Cortex of kidney (tissue), 1 donor: ENCODE measurements at places on chromosomes 12 and 14.

- DNase-seq = no peak
Measured at GRCh38 chr14:54695196-54695595, 128.3 kb downstream of the SAMD4A start.

DNA sequence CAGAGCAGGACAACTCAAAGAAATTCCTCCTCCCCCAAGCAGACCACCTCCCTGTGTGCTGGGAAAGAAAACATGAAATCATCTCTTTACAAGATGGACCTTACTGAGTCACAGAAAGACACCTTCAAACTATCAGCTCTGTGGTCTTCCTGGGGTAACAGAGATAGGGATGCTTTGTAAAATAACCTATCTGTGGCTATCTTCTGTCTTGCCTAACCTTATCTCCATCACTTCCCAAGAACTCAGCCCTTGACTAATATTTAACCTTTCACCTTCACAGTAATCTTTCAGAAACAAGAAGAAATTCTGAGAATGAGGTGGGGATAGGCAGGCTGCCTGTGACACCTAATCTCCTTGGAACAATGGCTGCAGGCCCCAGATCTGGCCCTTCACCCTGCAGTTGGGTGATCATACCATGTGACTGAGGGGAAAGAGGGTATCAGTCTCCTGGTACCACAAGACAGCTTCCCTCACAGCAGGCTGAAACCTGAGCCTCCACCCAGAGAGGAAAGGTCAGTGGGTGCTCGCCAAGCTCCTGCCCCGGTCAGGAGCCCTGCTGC, 27.4 kb upstream of the CEBPE start:
- no peak for DNase-seq

DNA sequence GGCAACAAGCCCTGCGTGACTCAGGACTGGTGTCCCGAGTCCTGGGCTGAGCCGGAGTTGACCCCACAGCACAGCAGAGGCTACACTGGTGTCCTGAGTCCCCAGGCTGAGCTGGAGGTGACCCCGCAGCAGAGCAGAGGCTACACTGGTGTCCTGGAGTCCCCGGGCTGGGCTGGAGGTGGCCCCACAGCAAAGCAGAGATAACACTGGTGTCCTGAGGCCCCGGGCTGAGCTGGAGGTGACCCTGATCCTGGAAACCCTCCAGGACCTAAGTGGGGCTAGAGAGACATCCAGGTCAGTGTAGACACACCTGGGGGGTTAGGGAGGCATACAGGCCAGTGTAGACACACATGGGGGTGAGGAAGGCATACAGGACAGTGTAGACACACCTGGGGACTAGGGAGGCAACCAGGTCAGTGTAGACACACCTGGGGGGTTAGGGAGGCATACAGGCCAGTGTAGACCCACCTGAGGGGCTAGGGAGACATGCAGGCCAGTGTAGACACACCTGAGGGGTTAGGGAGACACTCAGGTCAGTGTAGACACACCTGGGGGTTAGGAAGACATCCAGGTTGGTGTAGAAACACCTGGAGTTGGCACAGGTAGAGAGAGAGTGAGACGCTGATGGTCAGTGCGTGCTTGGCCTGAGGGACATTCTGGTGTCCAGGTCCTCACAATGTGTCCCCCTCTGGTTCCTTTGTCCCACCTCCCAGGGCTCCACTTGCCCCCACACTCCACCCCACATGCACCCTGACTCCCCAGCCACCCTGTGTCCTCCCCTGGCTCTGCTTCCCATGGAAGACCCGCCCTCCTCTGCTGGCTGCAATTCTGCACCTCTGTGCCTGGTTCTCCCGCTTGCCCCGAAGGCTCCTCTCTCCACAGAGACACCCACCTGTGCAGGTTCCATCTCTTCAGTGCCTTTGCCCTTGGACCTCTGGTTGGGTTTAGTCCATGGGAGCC, 321.6 kb upstream of the SFSWAP start:
- no peak for DNase-seq

GRCh38 chr14:83470466-83470865, 1936.8 kb upstream of the SEL1L start:
- DNase-seq = no peak

DNA sequence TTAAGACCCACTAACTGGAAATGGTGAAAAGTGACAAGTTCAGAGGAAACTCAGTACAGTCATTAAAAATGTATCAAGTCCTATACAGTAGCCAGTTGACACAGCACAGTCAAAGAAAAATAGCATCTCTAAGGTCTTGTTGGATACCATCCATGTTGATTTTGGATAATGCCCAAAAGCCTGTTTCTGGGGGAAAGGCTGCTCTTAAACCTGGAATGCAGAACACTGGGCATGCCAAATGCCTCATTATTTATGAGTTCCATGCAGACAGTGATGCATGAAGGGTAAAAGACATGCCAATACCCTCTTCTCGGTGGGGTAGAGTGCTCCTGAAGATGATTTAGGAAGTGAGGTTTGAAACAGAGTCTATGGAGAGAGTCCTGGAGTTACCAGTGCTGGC, 29.6 kb downstream of the KCNK13 start:
- DNase-seq = no peak

- DNase-seq = no peak
Measured at GRCh38 chr14:49991491-49991890, 98.6 kb downstream of the ARF6 start.

GRCh38 chr12:11578461-11578993, 70.9 kb upstream of the ETV6 start:
- DNase-seq = no peak

- no peak for DNase-seq
Measured at GRCh38 chr12:28367993-28368392, 177.7 kb downstream of the CCDC91 start.

GRCh38 chr12:111181143-111181726, 187.7 kb downstream of the PHETA1 start:
- no peak for DNase-seq

DNA sequence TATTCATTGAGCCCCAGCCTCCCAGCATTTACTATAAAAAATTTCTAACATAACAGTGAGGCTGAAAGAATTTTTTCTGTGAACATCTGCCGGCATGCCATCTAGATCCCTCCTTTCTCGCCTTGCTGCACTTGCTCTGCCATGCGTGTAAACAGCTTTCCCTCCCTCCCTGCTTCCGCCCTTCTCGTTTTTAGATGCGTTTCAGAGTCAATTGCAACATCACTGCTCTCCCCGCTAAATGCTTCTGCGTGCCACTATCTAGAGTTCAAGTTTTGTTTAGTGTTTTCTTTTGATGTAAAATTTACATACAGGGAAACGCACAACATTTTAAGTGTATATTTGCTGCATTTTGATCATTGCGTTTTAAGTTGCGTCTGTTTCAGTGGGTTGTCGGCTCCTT, 83.6 kb downstream of the CCDC92 start:
- DNase-seq = no peak

DNA sequence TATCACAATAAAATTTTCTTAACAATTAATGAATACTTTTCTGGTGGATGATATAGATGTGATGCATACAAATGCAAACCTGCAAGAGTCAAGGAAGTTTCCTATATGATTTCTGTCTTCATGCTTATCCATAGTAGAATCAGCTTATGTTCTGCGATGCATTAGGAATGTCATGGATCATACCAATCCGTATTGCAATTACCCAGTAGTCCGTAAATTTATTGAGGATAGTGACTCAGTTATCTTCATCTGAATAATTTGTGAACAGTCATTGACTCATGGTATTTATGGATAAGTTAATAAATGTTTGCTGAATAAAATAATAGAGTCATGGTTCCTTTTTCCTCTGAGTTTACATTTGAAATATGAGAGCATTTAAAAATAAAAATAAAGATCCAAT, 483.4 kb downstream of the LRFN5 start:
- DNase-seq = no peak

GRCh38 chr14:69657950-69658355, 46.6 kb downstream of the SUSD6 start:
- DNase-seq = no peak

DNA sequence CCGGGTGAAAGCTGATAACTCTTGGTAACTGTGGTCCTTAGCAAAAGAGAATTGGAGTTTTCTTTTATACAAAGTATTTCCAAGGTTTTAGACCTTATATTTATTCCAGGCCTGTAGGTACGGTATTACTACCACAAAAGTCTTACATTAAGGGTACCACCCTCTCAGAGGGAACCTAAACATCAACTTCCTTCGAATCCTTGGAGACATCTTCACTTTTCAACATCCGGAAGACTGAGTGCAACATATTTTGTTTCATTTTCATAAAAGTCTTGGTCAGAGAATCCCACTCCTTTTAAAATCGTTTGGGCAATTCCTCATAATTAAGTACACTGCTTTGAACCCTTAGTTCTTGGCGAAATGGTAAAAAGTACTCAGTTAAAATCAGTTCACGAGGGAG, 1.2 kb downstream of the CNOT2 start:
- DNase-seq = no peak

DNA sequence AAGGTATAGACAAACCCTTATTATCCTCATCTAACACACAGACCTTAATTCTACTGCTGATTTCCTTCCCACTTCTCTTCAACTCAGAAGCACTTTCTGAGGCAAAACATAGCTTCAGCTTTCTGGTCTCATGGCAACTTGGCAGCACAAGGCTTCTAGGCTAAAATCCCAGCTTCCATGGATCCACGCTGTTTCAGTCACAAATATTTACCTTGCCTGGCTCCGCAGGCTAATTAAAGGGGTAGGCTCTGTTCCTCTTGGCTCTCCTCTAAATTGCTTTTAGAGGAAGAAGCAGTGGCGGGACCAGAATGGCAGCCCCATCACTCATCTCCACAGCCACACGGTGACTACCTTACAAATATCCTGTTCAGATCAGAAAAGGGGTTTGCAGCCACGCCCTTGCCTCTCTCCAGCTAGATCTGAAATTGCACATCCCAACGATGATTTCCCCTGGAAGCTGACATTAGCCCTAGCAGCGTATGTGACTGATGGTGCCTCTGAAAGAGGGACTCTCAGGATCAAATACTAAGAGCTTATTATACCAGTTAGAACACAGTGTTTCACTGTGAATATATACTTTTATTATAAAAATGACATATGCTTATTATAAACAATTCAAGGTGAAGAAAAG, 221.5 kb upstream of the NUDT4 start:
- no peak for DNase-seq

DNA sequence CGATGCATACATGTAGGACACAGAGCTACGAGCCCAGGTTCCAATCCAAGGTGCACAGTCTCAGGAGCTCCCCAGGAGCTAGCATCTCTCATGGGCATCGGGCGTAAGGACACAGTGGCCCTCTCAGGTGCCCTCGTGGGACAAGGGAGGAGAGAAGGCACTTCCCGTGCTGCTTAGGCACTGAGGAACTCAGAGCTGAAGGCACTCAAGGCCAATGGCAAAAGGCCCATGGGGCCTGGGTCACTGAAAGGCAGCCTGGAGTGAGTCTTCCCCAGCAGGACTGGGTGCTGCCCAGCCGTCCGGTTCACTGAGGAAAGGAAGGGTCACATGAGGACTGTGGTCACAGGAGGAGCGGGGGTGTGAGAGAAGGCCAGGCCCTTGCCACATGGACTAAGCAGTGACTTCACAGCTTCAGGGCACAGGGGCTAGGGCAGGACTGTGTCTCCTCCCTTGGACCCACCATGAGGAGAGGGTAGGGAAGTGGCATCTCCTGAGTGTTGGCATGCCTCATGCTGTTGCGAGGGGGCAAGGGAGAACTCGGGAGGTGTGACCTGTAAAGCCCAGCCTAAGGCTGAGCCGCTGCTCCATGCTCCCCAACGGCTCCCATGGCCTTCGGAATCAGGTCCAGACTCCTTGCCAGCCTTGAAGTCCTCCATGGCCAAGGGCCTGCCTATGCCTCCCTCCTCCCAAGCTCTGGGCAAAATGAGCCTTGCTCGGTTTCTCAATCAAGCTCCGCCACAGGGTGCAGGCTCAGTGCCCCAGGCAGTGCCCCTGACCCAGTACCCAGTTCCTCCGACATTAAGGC, 51.8 kb downstream of the CHGA start:
- no peak for DNase-seq

DNA sequence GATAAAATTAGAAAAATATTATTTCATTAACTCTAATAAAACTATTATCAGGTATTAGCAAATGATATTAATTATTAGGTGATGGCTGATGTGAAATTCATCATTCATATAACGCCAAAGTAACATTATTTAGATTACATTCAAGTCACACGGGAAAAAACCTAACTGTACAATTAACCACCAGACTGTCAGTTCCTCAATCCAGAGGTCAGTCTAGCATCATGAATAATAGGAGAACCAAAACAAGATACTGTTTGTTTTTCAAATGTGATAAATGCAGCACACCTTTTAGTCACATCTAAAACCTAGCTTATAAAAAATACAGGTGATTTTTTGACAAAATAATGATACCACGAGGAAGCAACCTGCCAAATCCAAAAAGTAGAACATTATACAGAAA, 19.6 kb downstream of the SENP1 start:
- DNase-seq = no peak

DNA sequence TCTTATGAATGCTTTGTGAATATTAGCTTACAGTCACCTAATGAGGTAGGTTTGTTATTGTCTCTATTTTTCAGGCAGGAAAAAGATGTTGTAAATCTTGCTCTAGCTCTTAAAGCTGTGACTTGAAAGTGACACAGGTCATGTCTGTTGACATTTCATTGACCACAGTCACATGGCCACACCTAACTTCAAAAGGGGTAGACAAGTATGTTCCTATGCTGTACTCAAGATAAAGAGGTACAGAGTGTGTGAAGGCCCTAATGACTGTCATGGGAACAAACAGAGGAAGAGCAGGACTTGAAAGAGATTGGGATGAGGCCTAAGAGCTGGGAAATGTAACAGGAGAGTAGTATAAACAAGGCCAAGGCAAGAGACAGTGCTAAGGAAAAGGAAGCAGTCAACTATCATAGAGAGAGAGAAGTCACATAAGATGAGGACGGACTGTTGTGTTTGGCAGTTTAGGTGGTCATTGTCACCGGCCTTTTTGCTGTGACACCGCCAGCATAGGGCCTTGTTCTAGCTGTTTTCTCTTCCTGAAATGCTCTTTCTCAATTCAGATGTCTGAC, 181.0 kb downstream of the CFAP54 start:
- no peak for DNase-seq
